ENCODE measurements at places on chromosomes 3 and 15.

GRCh38 chr3:35500641-35501350 is 138.5 kb upstream of the ARPP21 start:
- no peak for DNase-seq

GRCh38 chr3:107369791-107370190 is 7.4 kb upstream of the CCDC54 start:
- DNase-seq = no peak

- no peak for DNase-seq
These were observed 78.1 kb downstream of the ITGB5 start for GRCh38 chr3:124809039-124809438.

GRCh38 chr15:93129702-93130488 is 40.9 kb upstream of the RGMA start:
- DNase-seq = no peak

GRCh38 chr3:13066834-13067233 is 6.4 kb downstream of the IQSEC1 start:
- no peak for DNase-seq

GRCh38 chr3:62098646-62099365 is 274.5 kb downstream of the FEZF2 start:
- DNase-seq = no peak

DNA sequence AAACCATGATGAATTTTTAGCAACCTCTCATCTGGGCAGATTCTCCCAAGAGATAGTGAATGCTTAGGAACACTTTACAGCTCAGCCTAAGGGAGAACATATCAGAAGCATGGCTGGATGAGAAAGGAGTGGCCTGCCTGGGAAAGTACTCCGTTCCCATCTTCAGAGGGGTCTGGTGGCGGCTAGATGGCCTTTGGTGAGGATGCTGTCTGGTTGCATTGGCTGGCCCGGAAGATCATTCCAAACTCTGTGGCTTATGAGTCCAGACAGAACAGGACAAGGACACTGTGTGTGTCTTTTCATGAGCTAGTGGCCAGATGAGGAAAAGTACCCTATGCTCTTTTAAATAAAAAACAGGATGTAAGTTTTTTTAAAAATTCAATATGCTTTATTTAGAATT is 51.2 kb downstream of the CRTC3 start:
- no peak for DNase-seq

DNA sequence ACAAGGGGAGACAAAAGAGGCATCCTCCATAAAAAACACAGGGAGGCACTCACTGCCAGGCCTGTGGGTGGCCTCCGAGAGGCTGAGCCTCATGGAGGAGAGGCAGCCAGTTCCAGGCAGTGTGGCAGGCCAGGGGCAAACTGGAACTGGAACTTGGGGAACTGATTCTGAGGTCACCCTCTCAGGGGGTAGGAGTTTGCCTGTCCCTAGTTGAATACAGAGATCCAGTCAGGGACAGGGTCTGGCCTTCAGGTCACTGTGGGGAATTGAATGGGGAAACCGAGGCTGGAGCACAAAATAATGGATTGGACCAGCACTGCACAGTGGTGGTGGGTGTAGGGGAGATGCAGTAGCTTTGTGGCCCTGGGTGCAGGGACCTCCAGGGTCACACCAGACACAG is 58.7 kb downstream of the TPRA1 start:
- DNase-seq = no peak

DNA sequence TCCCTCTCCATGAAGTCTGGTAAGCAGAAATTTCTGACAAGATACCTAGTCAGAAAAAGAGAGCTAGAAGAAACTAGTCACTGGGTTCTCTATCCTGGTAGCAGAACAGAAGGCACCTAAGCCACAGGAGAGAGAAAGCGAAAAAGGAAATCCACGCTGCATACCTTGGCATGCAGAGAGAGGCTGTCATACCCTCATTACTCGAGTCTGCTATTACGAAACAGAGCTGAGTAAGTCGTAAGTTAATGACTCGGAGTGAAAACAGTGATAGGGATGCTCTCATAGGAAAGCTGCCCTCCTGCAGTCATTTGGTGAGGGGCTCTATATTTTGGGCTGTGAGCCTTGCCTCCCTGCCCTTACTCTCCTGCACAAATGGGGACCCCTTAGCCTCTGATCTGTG is 16.2 kb downstream of the CLRN1 start:
- DNase-seq = no peak

DNA sequence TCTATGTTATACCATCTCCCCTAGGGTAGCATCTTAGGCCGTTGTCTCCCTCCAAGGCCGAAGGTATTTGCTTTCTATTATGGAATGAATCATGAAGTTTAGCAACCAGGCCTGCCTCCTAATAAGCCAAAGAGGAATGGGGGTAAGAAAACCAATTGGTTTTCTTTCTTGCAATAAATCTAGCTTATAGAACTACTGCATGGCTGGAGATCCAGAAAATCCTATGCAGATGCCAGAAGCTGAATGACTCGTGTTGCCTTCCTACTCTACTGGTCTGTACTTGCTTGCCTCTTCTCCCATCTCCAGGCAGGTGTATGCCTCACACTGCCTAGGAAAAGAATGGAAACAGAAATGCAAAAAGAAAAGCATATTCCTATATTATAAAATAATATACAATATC is 31.1 kb upstream of the IL16 start:
- DNase-seq = no peak

- no peak for DNase-seq
These were observed 53.2 kb downstream of the ASTE1 start for GRCh38 chr3:130973406-130973805.

GRCh38 chr15:58165661-58166060 is 27.5 kb downstream of the AQP9 start:
- DNase-seq = peak; percentile 55

- DNase-seq = no peak
These were observed 24.1 kb upstream of the NOX5 start for GRCh38 chr15:68990231-68990991.

GRCh38 chr3:17810759-17811158 is 68.3 kb upstream of the TBC1D5 start:
- no peak for DNase-seq

DNA sequence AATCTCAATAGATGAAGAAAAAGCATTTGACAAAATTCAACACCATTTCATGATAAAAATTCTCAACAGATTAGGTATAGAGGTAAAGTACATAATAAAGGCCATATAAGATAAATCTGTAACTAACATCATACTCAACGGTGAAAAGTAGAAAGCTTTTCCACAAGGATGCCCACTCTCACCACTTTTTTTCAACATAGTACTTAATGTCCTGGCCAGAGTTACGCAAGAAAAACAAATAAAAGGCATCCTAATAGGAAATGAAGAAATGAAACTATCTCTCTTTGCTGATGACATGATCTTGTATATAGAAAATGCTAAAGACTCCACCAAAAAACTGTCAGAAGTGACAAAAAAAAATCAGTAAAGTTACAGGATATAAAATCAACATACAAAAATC is 33.0 kb downstream of the THBS1 start:
- no peak for DNase-seq

GRCh38 chr3:39106851-39107387 is 508 bp downstream of the GORASP1 start:
- DNase-seq = no peak

GRCh38 chr3:117602058-117602644 is 892.6 kb downstream of the TUSC7 start:
- DNase-seq = no peak

- DNase-seq = no peak
These were observed 257.5 kb downstream of the LRTM1 start for GRCh38 chr3:54670201-54671000.

GRCh38 chr15:35618260-35619188 is 72.6 kb upstream of the DPH6 start:
- no peak for DNase-seq

- DNase-seq = no peak
These were observed 54.3 kb upstream of the NEK10 start for GRCh38 chr3:27423463-27423862.

DNA sequence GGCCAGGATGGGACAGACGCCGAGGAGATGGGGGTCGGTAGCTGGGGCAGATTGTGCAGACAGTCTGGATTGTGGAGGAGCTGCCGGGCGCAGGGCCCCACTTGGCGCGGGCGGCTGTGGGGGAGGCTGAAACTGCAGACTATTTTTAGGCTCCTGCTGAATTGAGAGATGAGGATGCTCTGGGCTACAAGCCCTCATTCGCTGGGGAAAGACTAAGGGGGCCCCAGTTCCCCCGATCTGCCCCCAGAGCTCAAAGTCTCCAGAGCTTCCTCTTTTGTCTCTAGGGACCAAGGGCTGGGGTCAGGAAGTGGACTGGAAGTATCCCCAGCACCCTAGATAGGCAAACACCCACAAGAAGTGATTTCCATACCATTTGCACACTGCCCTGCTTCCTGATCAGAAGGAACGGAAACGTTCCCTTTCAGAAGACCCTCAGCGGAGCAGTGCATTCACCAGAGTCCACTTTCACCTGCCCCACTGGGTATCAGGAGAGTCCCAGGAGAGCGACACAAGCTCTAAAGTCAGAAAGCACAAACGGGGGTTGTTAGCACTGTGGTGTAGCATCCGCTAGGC is 29.7 kb downstream of the SEMA7A start:
- DNase-seq = no peak

GRCh38 chr3:12454816-12455121 is 29.5 kb upstream of the TSEN2 start:
- DNase-seq = no peak

- no peak for DNase-seq
These were observed 79.7 kb downstream of the DZIP3 start for GRCh38 chr3:108669208-108669607.

- peak; percentile 90 for DNase-seq
These were observed at the start of gene MGA for GRCh38 chr15:41660235-41661077. Gene MGA, plus strand, starts transcription at chr15:41660405.

GRCh38 chr3:178538056-178538455 is 1.8 kb downstream of the KCNMB2 start:
- no peak for DNase-seq

GRCh38 chr15:76337059-76337695 is 604 bp downstream of the ISL2 start:
- DNase-seq = no peak

DNA sequence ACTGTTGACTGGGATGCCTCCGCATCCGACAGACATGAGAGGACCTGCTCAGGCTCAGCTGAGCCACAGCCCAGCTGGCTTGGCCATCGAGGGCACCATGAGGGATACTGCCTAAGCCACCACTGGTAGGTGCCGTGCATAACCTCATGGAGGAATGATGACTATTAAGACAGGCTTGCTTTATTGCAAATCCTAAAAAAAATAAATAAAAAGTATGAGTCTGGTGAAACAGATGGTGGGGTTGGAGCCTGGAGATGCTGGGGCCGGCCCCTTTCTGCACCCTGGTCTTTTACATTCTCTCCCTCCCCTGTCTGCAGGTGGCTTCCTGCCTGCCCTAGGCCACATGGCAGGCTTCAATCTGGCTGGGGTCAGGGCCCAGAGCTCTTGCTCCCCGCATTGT is 24.0 kb upstream of the RAD18 start:
- DNase-seq = no peak

DNA sequence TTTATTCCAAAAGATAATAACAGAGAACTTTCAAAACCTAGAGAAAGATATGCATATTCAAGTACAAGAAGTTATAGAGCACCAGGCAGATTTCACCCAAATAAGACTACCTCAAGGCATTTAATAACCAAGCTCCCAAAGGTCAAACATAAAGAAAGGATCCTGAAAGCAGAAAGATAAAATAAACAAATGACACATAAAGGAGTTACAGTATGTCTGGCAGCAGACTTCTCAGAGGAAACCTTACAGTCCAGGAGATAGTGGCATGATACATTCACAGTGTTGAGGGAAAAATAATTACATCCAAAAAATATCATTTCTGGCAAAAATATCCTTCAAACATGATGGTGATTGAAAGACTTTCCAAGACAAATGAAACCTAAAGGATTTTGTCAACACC is 185.8 kb upstream of the POU1F1 start:
- no peak for DNase-seq

GRCh38 chr3:175620532-175620931 is 761.4 kb downstream of the NAALADL2 start:
- DNase-seq = no peak

- no peak for DNase-seq
These were observed 200.3 kb downstream of the KBTBD8 start for GRCh38 chr3:67198374-67198773.

GRCh38 chr3:9503283-9503682 is 50.3 kb downstream of the LHFPL4 start:
- DNase-seq = peak; percentile 92

DNA sequence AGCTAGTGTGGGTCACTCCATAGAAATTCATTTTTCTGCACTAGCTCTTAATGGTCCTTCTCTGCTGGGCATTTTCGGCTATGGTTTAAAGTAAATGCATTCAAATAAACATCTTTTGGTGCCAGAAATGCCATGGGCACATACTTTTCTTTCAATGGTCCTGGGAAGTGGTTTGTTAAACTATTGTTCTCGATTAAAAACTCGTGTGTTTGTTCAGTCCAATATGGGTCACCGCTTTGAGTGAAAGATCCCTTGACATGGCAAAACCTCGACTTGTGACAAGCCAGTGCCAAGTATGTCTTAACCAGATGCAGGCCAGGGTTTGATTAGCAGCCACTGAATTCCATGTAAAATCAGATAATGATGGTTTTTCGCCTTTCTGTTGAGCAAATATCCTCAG is 331.9 kb upstream of the WNT5A start:
- no peak for DNase-seq

GRCh38 chr3:186598794-186599141 is 14.1 kb upstream of the AHSG start:
- DNase-seq = no peak

- peak; percentile 39 for DNase-seq
These were observed 13.3 kb downstream of the MYD88 start for GRCh38 chr3:38151667-38152265.

DNA sequence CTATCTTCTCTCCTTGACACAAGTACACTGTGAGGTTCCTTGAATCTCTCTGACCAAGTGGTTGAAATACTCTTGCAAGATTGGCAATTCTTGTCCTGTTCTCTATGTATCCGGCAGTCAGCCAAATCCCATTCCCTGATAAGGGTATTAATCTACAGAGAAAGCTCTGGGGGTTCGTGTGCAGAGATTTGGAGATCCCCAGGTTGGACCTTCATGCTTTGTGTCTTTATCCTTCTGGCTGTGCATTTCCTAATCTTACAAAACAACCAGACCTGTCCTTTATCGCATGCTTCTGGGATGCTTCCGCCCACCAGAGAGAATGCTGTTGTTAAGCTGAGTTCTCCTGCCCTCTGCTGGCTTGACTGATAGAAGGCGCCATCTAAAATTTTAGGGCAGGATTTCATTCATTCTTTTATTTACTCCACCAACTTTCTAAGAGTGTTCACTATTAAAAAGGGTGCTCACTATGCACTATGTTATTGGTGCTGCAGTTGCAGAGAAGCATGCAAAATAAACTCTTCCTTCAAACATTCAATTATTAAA is 8.6 kb upstream of the SST start:
- DNase-seq = peak; percentile 87

DNA sequence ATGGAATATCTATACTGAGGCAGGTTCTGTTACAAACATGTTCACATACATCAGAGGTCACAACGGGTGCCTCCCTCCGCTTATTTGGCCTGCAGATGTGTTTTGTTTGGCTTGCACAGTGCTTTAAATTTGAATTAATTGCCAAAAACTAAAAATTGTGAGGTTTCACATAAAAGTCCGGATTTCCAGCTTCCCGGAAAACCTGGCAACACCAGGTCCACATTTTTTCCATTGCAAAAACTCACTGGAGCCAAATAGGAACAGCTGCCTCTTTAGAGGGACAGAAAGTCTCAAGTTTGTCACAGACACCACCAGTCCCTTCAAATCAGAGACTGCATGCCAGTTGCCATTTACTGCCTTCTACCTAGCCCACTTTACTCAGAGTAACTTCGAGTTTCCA is 205.9 kb upstream of the MDFIC2 start:
- DNase-seq = no peak

Data from spinal cord (tissue), 10 donors.